Fibroblast of skin of back (primary cell): ENCODE measurements at places on chromosomes 3 and 15.

- no peak for DNase-seq
Observed at GRCh38 chr15:73366766-73367623, 1.8 kb downstream of the HCN4 start.

DNA sequence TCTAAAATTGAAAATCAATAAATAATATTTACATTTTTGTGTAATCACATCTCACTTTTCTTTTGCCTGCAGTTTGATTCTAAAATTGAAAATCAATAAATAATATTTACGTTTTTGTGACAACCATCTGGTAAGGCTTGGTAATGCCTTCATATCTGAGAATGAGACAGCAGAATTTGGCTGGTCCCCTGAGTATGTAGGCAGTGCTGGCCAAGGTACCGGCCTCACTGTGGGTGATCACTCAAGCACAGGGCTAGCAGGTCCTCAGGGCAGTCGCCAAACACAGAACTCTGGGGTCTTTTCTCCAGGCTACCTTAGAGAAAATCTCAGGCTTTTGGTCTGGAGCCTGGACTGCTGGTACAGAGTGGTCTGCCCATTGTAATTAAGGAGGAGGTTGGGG, 26.2 kb downstream of the RTP3 start:
- DNase-seq = no peak

DNA sequence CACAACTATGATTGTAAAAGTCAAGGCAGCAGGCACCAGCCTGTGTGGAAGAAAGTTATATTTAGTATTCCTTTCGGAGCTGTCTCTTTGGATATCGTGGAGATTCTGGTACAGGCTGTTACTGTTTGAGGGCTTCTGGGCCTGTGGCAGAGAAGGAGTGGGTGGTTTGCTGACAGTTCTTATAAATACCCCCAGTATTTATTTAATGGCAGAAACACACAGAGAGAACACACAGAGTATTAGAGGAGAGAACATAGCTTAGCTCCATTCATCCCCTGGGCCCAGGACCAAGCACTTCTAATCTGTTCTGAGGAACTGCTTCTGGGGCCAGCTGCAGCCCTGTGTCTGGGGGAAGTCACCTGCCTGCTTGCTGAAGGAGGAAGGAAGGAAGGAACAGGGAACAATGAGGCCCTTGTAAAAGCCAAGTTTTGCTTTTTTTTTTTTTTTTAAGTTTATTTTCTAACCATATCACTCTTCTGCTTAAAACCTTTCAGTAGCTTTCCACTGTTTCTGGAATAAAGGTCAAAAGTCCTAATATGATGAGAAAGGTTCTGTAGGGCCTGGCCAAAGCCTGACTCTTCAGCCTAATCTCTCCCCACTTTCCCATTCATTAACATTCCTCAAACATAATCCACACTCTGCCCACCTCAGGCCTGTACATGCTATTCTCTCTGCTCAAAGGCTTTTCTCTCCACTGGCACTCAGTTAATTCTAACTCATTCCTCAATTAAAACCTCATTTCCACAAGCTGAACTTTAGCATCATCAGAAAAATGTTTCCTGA, 11.8 kb upstream of the PP2D1 start:
- DNase-seq = no peak

DNA sequence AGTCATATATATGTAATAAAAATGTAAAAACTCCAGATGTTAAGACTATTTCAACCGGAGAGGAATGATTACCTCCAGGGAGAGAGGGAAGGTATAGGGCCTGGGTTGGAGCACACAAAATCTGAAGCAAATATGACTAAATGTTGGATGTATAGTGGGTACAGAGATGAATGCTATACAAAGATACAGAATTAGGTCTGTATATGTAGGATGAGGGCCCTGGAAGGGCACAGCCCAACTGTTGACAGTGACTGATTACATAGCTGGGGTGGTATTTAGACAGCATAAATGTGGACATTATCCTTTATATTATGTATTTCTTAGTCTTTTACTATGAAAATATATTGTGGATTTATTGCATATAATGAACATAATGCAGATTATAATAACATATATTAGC, 94.4 kb upstream of the SPATA12 start:
- no peak for DNase-seq

- DNase-seq = no peak
Observed at GRCh38 chr15:99224372-99225214, 24.8 kb downstream of the TTC23 start.

GRCh38 chr3:183540501-183541234, 14.8 kb downstream of the KLHL6 start:
- no peak for DNase-seq

- DNase-seq = peak; percentile 96
Observed at GRCh38 chr3:152258448-152259393, 10.0 kb upstream of the MBNL1 start.
